ENCODE measurements at places on chromosomes 7 and 10.

DNA sequence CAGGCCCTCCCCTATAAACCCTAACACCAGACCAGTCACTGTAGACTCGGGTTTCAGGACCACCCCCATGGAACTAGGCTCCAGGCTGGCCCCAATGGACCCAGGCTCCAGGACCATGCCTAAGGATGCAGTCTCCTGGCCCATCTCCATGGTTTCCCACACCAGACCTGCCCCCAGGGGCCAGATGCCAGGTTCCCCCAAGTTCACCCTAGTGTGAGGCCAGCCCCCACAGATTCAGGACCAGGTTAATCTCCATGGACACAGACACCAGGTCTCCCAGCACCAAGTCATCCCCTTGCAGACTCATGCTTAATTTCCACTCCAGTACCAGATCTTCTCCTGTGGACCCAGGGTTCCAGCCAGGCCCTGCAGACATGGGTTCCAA is 103.8 kb upstream of the LANCL2 start:
- no peak for DNase-seq

GRCh38 chr7:43058271-43059066 is 54.0 kb upstream of the HECW1 start:
- DNase-seq: no peak

- DNase-seq: peak; percentile 46
These were observed 60.8 kb upstream of the PPIF start for GRCh38 chr10:79286318-79286951.

- DNase-seq: peak; percentile 61
These were observed 23.8 kb upstream of the MKI67 start for GRCh38 chr10:128150045-128150493.

GRCh38 chr10:22252224-22252800 is 34.5 kb upstream of the EBLN1 start:
- DNase-seq: peak; percentile 64

DNA sequence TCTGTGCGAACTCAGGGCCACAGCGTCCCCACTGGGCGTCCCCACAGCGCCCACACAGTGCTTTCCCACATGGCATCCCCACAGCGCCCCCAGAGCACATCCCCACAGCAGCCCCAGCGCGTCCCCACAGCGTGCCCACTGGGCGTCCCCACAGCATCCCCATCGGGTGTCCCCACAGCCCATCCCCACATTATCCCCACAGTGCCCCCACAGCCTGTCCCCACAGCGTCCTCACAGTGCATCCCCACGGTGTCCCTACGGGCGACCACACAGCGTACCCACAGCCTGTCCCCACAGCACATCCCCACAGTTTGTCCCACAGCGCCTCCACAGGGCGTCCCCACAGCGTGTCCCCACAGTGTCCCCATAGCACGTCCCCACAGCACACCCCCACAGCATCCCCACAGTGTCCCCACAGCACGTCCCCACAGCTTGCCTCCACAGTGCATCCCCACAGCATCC is 131.6 kb downstream of the ACTR3B start:
- no peak for DNase-seq

- DNase-seq: no peak
These were observed 88.6 kb upstream of the KLF14 start for GRCh38 chr7:130822642-130823041.

DNA sequence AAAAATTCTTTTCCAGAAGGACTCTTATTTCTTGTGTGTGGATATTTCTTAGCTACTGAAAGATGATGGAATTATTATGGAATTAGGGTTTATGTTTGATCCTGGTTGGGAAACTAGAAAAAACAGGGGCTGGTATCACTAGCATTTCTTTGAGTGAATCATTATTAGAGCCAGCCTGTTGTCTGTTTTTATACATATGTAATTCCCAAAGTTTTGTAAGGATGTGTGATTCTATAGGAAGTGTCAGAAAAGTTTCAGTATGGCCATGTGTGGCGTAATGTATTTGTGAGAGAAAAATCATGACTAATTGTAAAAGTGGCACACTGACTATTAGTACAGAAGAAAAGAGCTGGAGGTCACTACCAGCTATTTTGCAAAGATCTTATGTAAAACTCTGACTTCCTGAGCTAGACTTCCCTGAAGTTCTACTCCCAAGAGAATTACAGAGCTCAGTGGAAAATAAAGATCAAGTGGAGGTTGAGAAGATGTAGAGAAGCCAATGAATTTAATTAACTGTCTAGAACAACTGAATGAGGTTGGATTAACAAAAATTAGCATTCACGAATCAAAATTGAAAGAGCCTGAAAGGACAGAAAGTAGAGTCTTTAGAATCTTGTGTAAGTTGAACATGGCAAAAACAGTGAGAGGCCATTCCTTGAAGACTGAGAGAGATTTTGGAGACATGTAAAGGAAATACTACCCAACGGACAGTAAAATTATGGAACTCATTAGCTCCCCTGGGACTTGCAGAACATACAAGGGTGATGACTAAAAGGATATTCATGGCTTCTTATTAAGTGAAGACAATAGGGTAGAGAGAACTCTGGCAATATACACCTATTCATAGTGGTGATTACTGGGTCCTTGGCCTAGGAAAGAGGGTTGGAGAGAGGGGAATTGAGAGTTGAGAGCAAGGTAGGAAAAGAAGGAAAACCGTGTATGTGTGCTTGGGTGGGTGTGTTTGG is 12.5 kb downstream of the ZNF365 start:
- no peak for DNase-seq

GRCh38 chr10:121305066-121305465 is 293.2 kb downstream of the FGFR2 start:
- no peak for DNase-seq

- no peak for DNase-seq
These were observed 22.9 kb downstream of the WNT16 start for GRCh38 chr7:121351682-121352081.

- no peak for DNase-seq
These were observed 42.9 kb upstream of the ABI1 start for GRCh38 chr10:26903431-26904217.

DNA sequence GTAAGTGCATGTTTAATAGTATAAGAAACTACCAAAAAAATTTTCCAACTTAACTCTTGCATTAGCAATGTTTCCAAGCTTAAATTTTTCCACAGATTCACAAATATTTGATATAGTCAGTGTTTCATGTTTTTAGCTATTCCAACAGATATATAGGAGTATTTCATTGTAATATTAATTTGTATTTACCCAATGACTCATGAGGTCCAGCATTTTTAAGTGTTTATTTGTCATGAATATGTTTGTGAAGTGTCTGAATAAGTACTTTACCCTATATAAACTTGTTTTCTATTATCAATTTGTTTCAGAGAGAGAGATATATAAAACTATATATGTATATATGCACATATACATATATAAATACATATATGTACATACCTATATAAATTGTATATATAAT is 71.0 kb downstream of the SEMA3D start:
- no peak for DNase-seq

DNA sequence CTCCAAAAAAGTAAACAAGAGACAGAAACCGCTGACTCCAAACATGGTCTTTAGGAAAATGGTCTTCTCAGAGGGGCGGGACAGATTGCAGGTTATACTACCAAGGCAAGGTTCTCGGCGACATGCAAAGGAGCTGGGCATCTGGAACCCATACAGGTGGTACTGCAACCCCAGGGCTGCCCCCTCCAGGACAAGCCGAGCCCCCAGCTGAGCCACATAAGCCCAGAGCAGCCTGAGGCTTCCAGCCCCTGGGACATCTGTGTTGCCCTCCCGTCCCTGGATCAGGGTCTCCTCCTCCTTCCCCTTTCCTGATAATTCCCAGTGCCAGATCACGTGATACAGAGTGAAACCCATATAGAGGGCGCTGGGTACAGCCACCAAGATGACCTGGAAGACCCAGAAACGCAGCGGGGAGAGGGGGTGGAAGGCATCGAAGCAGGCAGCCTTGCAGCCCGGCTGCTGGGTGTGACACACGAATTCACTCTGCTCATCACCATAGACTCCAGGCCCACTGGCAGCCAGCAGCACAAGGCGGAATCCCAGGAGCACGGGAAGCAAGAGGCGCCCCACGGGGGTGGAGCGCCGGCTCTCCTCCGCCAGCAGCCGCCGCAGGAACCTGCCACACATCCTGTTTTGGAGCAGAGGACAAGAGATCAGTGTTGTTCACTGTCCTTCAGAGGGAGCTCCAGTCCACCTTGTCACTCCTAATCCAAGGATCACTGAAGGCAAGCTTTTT is at the start of gene GJC3:
GJC3 (minus strand) TSS at position 627 of the 736 bp plus-strand sequence; CDS start at position 627, 0 bp downstream.
- peak; percentile 2 for DNase-seq

GRCh38 chr10:69916118-69916517 is 114.4 kb downstream of the COL13A1 start:
- DNase-seq: no peak

DNA sequence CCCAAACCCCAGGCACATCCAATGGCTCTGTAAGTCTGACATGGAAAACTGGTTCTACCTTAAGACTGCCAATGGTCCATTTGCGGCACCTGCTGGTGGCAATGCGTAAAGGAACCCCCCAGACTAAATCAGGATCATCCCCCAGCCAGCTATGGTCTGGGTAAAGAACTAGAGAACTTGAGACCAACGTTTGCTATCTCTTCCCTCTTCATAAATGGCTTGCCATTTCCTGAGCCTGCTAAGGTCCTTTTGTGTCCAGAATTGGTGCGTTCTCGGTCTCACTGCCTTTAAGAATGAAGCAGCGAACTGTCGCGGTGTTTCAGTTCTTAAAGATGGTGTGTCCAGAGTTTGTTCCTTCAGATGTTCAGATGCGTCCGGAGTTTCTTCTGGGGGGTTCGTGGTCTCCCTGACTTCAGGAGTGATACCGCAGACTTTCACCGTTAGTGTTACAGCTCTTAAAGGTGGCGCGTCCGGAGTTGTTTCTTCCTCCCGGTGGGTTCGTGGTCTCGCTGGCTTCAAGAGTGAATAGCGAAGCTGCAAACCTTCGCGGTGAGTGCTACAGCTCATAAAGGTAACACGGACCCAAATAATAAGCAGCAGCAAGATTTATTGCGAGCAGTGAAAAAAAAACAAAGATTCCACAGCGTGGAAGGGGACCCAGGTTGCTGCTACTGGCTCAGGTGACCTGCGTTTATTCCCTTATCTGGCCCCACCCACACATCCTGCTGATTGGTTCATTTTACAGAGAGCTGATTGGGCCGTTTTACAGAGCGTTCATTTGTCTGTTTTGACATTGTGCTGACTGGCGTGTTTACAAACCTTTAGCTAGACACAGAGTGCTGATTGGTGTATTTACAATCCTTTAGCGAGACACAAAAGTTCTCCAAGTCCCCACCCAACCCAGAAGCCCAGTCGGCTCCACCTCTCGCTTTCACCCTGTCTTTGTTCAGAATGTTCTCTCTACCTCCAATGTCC is 95.4 kb downstream of the ELMO1 start:
- DNase-seq: no peak

DNA sequence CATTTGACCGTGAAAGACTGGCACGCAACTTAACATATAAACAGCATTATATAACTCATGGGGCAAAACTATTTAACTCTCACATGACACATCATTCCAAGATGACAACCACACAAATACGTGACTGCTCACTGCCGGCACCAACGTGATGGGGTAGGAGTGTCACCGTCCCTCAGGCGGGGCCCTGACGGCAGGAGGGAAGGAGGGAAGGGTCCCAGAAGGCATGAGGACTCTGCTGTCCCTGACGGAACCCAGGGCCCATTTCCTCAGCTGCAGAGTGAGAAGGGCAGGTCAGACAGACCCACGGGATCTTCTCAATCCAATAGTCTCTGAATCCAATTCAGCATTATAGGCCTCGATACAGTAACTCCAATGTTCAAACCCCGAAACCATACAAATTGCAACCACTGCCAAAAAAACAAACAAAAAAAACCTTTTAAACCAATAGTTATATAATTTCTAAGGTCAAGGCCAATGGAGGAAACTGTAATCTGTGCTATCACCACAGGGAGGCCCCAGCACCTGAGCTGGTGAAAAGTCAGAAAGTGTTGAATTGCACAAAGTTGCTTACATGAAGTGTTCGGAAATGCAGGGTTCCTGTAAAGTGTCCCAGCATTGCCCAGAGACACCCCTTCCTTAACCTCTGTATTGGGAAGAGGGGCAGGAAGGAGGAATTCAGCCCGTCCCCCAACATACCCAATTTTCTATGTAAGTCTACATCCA is 137.4 kb downstream of the TNS3 start:
- no peak for DNase-seq

- no peak for DNase-seq
These were observed 128.2 kb downstream of the SPAG6 start for GRCh38 chr10:22473459-22473858.

- DNase-seq: no peak
These were observed 5.1 kb downstream of the PRXL2A start for GRCh38 chr10:80413271-80413996.

DNA sequence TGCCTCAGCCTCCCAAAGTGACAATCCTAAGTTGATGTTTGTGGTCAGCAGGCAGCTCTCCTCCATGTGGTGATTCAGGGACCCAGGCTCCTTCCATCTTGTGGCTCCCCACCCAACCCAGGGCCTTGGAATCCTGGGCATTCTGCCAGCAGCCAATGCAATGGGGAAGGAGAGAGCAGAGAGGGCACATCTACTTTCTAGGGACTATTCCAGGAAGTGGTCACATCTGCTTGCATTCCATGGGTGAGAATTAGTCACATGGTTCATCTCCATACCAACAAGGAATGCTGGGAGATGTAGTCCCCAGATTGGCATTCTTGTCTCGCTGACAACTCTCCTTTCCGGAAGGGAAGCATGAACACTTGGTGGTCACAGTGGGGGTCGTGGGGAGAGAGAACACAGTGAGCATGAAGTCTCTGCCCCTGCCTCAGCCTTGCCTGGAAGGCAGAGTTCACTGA is 9.9 kb upstream of the SRRM3 start:
- no peak for DNase-seq

GRCh38 chr7:74007242-74007567 is 20.8 kb upstream of the ELN start:
- DNase-seq: no peak

- DNase-seq: no peak
These were observed 5.8 kb downstream of the GRIFIN start for GRCh38 chr7:2470204-2471021.
